Testis (tissue), 5 donors: ENCODE measurements at places on chromosomes 13 and 19. TPM values are rescaled to one million over a fixed set of nuclear protein-coding genes. Genes with fewer than 3 reads are reported as not detected.
A peak's percentile ranks its signal among the peaks of the same experiment; 100 is the strongest.

DNA sequence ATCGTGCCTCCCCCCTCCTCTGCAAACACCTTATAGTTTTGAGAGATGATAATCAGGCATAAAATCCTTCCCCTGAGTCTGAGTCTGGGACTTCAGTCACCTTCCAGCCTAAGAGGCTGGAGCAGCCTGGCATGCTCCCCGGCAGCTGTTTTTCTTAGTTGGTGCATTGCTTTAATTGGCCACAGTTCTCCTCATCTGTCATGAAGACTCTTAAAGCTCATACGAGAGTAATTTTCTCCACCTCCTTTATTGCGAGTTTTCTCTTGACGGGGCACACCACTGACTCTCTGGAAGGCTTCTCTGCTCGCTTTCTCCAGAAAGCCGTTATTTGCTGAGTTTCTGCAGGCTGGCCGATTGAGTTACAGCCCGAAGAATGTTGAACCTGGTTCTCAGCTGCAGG lies 310.5 kb downstream of the ATP8A2 start:
- DNase-seq, result no peak

KASH5 gene
- total RNA-seq, result 102 TPM

ZNF737 gene
- total RNA-seq, result 17.9 TPM

PSPN gene
- total RNA-seq, result 5.1 TPM

DNA sequence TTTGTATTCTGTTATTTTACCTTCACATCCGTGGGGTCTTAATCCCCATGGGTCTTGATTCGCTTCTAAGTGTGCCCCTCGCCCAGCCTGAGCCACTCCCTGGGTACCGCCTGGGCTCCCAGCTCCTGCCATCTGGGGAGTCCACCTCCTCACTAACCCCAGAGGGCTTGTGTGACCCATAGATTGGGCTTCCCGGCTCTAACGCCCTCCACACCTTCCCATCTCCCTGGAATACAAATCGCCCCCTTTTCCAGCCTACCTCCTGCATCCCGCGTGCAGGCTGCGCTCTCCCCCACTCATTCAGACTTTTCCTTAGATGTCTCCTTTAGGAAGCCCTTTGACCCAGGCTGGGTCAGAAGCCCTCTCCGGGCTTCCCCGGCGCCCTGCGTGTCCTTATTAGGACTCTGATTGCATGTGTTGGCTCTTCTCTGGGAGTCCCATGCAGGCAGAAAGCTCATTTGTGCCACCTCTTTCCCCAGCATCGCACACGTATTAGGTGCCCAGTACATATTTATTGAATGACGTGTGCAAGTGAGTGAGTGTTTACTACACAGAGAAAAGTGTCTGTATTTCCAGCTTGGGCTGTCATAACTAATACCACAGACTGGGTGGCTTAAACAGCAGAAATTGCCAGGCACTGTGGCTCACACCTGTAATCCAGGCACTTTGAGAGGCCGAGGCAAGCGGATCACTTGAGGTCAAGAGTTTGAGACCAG lies 757 bp downstream of the CCDC124 start:
- no peak for DNase-seq

TEX29 gene
- total RNA-seq, result 15.8 TPM

TUBA3C gene
- 306 TPM for total RNA-seq

DNA sequence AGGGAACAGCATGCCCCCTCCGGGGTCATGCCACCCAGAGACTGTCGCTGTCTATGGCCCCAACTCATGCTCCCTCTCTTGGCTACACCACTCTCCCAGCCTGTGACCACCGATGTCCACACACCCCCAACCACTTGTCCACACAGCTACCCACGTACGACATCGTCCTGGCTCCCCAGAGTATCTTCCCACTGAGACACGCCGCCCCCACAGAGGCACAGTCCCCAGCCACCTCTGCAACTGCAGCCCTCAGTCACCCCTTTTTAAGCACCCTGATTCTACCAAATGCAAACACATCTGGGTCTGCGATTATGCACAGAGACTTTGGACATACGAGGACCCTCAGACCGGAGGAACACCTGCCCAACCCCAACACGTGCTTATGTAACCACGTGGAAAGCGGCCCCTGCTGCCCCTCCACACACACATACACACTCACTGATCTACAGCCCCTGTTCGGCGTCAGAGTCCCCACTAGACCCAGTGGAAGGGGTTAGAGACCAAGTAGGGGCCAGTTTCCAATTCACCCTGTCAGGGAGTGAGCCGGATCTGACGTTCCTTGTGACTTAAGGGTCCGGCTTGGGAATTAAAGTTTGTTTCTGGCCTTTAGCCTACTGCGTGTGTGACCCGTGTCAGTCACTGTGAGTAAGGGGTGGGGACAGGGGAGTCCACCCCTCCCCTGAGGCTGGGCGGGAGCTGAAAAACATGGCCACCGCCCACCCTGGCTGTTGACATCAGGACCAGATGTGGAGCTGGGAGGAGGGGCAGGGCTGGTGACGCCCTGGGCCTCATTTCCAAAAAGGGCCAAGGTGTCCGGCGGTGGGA lies 11.9 kb upstream of the AXL start:
- DNase-seq, result peak; percentile 46

ZNF682 gene
- 5.4 TPM for total RNA-seq

DNA sequence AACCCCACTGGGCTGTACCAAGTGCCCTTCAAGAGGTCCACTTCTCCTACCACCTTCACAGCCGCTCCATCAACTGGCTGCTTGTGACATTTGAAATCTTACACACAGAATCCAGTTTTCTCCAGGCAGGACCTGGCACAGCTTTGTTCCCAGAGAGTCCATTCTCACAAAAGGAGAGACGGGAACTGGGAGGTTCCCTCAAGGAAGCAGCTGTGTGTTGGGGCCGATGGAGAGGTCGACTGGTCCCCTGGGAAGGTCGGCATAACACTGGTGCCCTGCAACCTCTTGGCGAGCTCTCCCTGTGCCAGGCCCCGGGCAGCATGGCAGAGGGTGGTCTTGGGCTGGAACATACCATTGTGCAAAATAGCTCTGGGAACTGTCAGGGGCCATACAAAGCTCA lies 21.5 kb downstream of the ELL start:
- no peak for DNase-seq

CYP2A6 gene
- not detected for total RNA-seq

- no peak for DNase-seq
Measured at GRCh38 chr13:20188667-20189553, 3.8 kb downstream of the GJB2 start.

GRCh38 chr19:6833166-6833790 lies 54.1 kb upstream of the ADGRE1 start:
- DNase-seq, result no peak

DNA sequence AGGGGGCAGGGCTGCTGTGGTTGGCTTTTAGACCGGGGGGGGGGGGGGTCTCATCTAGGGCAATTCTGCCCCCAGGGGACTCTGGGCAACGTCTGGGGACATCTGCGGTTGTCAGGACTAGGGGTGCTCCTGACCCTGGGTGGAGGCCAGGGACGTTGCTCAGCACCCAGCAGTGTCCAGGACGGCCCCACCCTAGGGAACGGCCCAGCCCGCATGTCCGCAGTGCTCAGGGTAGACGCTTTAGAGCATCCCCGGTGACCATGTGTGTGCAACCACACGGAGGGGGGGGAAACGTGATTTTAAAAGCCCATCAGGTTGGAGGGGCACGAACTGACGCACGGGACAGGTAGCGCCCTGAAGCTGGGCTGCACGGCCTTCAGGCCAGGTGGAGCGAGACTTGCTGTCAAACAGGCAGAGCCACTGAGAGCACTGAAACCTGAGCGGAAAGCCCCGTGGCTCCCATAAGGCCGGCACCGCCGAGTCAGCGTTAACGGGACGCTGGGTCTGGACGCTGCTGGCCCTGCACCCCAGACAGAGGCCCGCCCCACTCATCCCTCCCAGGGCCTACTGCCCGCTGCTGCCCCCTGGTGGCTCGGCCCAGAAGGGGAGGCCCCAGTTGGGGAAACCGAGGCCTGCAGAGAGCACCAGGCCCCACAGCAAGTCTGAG lies 8.3 kb downstream of the CACTIN start:
- peak; percentile 66 for DNase-seq

CBARP gene
- total RNA-seq, result 6.6 TPM

GRCh38 chr19:10538204-10538983 lies 5.3 kb upstream of the ATG4D start:
- DNase-seq, result no peak

GRCh38 chr13:85729296-85729695 lies 69.9 kb downstream of the SLITRK6 start:
- DNase-seq, result no peak
